Cortex of kidney (tissue), 1 donor: ENCODE measurements at places on chromosomes 4 and X.

DNA sequence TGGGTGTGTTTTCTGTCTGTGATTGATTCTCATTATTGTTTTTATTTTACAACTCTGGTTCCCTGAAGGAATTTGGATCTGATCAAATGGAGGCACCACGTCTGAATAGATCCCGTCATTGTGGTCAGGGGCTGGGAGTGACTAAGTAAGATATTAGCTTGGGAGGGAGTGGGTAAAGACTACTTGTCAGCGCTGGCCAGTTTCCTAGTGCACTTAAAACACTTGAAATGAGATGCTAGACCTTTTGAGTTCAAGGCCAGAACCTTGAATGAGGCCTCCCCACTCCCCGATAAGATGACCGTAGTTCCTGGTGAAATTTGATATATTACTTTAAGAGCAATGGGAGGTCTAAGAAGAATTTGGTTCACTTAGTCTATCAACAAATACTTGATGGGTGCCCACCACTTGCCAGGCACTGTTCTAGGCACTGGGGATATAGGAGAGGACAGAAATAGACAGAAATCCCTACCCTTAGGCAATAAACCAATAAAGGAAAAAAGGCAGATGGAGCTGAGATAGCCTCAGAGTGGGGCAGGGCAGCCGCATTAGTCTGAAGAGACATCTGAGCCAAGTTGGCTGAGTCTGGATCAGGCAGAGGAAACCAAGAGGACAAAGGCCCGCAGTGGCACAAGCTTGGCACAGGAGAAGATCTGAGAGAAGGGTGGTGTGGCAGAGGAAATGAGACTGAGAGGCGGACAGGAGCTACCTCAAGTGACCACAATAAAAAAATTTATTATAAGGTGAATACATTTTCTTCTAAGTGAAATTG is 11.8 kb downstream of the FAM184B start:
- no peak for DNase-seq

DNA sequence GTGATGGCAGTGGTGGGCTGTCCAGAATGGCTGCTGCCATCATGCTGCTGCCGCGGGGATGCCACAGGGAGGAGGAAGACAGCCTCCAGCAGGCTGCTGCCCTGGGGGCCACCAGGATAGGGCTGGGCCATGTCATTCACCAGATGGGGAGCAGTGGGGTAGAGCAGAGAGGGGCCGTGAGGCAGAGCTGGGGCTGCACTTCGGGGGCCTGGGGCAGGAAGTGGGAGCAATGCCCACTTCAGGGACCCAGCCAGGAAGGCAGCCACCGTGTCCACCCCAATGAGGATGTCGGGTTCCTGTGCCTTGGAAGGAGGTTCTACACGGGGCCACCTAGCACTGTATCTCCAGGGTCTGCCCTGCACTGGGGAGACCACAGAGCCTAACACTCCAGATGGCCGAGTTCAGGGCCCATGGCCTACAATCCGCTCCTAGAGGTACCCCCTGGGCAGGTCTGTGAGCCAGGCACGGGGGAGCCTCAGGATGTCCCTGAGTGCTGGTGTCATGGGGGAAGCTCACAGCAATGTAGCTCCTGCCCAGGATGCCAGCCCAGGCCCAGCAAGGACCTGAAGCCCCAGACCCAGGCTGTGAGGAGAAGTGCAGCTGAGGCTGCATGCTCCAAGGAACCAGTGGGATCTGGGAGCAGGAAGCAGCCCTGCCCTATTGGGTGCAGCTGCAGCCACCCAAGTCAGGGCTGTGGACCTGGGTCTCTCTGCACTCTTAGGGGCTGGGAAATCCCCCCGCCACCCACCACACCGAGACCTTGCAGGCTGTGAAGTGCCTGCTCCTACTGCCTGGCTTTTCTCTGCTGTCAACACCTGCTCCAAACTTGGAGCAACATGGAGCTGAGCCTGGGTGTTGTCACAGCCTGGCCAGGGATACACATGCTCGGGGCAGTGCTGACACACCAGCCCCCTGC is 140.3 kb downstream of the PDHA2 start:
- no peak for DNase-seq

- no peak for DNase-seq
Observed at GRCh38 chr4:80576796-80577195, 241.3 kb downstream of the CFAP299 start.

DNA sequence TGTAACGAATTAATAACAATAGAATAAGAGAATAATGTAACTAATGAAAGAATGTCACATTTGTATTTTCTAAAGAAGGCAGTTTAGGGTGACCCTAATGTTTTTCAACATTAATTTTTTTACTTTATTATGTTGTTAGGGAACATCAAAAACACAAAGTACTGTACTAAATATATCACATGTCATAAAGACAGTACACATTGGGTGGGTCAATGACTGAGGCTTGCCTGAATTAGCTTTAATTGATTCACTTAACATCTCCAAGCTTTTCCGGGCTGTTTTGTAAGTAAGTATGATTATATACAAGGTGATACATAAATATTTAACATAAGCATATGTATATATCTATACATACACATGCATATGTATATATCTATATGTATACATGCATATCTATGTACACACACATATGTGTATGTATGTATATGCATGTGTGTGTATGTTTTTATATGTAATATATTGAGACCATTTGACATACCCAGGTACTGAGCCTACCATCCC is 43.4 kb upstream of the KLF3 start:
- DNase-seq, result no peak

- DNase-seq, result no peak
Observed at GRCh38 chrX:98755912-98756311, 1654.2 kb downstream of the PCDH19 start.

DNA sequence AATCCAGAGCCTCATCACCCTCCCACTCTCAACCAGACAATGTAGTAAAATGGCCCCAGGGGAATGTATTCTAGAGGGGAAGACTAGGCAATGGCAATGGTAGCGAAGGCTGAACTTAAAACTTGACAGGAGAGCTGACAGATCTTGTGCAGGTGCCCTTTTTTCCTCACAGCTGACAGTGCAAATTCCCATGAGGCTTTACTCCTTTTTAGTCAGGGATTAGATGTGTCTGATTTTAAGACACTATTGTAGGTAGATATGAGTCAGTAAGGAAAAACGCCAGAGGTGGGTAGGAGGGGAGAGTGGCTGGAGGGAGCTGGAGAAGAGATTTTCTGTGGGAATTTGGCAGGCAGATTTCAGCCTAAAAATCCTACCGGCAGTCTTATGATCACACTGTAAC is 10.7 kb downstream of the CAPN6 start:
- DNase-seq, result no peak

DNA sequence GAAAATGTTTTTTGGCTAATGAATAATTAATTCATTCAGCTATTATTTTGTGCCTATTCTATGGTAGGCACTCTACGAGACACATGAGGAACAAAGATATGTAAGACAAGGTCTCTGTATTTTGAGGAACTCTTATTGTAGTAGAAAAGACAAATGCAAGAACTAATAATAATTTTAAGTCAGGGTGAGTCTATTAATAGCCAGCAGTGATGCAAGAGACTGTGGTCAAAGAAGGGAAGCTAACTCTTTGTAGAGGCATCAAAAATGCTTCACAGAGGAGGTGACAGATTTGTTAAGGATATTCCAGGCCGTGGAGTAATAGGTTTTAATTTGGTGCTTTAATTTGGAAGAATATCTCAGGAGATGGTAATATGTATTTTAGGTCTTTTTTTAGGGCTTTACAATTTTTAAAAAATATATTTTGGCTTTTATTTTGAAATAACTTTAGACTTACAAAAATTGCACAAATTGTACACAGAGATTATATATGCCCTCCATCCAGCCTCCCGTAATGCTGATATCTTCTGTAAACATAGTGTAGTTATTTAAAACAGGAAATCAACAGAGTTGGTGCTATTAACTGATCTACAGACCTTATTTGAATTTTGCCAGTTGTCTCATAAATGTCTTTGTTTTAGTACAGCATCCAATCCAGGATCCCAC is 48.1 kb downstream of the DCLK2 start:
- no peak for DNase-seq

- DNase-seq, result no peak
Observed at GRCh38 chr4:125358453-125358852, 43.7 kb downstream of the FAT4 start.

DNA sequence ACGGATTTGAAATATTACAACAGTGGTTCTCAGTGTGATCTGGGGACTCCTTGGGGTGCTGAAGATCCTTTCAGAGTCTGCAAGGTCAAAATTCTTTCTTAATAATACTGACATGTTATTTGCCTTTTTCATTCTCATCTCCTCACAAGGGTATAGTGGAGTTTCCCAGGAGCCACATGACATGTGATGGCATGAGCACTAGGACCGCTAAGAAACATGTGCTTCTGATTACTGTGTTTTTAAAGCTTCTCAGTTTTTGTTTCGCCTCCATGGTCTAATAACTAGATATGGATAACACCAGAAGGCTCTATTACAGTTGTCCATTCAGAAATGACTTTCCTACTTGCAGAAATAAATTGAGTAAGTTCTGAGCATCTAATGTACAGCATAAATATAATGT is 156.1 kb downstream of the RAB28 start:
- no peak for DNase-seq

DNA sequence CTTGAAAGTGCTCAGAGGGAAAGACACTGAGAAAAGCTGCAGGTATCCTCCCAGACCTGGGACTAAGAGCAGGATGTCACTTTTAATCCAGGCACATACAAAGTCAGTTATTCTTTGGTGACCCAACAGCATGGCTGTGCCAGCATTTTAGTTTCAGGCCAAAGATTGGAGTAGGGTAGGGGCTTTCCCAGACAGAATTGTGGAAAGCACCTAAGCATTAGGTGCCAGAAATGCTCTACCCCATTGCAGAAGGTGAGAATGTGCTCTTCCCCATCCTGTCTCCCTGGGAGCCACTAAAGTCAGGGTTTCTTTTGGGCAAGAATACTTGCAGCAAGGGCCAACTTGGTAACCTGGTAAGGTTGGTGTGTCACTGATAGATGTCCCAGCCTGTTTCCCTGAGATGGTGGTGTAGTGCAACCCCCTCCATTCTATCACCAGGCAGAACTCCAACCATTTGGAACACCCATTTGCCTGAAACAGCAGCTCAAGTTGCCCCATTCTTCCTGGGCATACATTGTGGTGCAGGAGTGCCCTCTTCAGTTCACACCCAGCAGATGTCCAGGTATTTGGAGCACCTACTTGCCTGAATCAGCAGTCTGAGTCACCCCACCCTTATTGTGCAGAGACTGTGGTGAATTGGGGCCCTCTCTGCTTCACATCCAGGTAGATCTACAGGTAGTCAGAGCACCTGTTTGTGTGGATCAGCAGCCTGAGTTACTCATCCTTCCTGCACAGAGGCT is 183.5 kb downstream of the ZC4H2 start:
- DNase-seq, result no peak

GRCh38 chr4:122783301-122784215 is 43.1 kb upstream of the FGF2 start:
- DNase-seq, result no peak

- no peak for DNase-seq
Observed at GRCh38 chr4:3220476-3221183, 28.3 kb upstream of the MSANTD1 start.

DNA sequence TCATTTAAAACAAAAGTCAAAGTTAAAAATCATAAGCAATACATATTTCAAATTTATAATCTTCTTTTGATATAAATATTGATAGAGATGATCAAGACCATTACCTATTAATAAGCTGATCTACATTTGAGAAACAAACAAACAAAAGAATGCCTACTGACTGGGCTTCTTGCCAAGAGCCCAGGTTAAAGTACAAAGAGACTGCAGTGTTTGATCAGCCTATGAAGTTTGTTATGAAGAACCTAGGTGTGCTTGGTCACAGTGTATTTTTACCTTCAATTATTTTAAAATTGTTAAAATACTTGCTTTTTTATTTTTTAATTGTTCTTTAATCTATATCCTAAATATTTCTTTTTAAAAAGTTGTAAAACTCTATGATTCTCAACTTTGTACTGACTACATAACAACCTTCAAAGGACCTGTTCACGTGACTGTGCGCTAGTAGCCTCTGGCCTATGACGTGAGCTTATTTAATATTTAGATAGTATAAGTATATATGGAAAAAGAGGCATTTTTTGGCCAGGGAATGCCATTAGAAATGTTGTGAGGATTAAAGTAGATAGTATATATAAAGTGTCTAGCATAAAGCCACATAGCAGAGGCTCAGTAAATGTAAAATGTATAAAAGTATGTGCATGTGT is 11.4 kb upstream of the SLC39A8 start:
- no peak for DNase-seq

DNA sequence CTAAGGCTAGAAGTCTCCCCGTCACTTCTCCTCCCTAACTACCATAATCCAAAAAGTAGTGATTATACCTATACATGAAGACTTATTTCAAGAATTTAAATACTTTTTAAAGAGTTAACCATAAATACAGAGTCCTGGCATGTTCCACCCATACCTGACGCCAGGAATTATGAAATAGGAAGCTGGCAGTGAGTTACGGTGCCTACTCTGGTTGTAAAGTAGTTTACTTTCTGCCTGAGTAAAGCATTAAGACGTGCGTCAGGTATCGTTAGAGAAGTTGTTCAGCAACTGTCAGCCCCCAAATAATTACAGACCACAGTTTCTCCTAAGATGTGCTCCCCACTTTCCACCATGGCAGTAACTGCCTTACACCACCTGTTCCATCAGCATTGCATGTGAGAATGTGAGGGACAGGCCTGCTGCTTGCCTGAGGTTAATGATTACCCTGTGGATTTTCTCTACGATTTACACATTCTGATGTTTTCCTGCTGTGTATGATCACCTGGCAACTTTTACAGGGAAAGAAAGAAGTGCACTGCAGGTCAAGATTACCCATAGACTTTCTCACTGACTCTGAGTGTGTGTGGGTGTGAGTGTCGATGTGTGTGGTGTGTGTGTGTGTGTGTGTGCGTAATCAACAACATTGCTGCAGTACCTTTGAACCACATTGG is 92.3 kb upstream of the SLC7A11 start:
- no peak for DNase-seq

GRCh38 chrX:123846577-123847038 is 13.2 kb upstream of the XIAP start:
- DNase-seq, result no peak

GRCh38 chrX:130555341-130555740 is 153.6 kb downstream of the RBMX2 start:
- no peak for DNase-seq

- DNase-seq, result no peak
Observed at GRCh38 chr4:23456864-23457263, 433.0 kb downstream of the PPARGC1A start.

GRCh38 chr4:168507178-168507815 is 10.4 kb downstream of the PALLD start:
- no peak for DNase-seq

- no peak for DNase-seq
Observed at GRCh38 chr4:1403177-1403583, 3.1 kb downstream of the NKX1-1 start.

- DNase-seq, result no peak
Observed at GRCh38 chr4:2560167-2560566, 23.7 kb downstream of the FAM193A start.

DNA sequence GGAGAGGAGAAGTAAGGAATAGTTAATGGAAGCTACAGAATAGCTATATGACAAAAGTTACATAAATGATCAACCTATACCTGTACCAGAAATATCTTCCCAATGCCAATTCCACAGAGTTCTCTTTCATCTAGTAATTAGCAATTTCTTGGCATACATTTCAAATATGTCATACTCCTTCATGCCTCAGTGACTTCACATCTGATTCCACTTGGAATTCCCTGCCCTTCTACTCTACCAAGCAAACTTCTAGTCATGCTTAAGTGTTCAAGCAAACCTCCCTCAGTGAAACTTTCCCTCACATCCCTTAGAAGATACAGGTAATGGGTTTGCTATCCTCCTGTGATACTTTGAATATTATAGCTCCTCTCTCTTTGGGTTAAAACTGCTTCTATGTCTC is 127.1 kb downstream of the KLHL13 start:
- no peak for DNase-seq
